ENCODE measurements at places on chromosomes 6 and 20.

- DNase-seq: no peak
Measured at GRCh38 chr6:36691011-36691410, 6.6 kb upstream of the RAB44 start.

- DNase-seq: no peak
Measured at GRCh38 chr20:62944746-62945145, 6.8 kb downstream of the GID8 start.

DNA sequence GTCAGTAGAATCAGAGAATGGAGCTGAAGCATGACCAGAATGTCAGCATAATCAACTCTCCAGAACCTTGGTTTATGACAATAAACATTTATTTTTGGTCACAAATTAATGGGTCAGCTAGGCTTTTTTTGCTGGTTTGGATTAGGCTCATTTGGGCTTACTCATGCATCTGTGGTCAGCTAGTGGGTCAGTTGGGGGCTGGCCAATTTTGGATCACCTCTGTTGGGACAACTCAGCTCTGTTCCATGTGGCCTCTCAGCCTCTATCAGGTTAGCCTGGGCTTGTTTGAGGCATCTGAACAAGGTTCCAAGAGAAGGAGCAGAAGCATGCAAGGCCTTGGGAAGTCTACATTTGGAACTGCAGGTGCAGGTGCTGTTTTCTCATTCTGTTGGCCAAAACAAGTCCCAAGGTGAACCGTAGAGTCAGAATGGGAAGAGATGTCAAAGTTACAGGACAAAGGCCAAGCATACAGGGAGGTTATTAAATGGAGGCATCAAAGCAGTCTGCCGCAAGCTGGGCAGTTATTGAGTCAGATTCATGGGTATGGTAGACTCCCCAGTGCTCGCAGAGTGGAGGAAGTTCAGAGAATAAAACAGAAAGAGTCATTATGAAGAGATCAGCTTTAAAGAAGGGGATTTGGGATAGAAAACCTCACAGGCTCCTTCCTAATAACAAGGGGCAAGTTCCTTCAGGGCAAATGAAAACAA is 173.0 kb downstream of the PLCB4 start:
- no peak for DNase-seq

- DNase-seq: no peak
Measured at GRCh38 chr6:25219917-25220278, 59.3 kb upstream of the CARMIL1 start.

GRCh38 chr20:10857352-10858070 is 183.7 kb upstream of the JAG1 start:
- DNase-seq: no peak

DNA sequence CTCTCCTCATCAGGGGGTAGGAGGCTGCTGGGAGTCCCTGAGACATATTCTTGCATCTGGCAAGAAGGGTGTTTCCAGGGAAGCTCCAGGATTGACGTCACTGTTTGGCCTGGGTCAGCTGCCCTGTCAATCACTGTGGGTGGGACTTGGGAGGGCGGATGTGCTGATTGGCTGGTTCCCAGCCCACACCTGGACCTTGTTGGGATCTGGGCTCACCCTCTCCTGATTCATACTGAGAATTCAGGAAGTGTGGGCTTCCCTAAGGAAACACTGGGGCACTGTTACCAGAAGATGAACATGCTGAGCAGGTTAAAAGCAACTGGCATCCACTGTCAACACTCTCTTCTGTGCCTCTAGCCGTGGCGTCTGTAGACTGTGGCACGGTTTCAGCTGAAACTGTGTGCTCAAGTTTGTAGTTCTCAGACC is 36.5 kb downstream of the CDH26 start:
- DNase-seq: no peak

DNA sequence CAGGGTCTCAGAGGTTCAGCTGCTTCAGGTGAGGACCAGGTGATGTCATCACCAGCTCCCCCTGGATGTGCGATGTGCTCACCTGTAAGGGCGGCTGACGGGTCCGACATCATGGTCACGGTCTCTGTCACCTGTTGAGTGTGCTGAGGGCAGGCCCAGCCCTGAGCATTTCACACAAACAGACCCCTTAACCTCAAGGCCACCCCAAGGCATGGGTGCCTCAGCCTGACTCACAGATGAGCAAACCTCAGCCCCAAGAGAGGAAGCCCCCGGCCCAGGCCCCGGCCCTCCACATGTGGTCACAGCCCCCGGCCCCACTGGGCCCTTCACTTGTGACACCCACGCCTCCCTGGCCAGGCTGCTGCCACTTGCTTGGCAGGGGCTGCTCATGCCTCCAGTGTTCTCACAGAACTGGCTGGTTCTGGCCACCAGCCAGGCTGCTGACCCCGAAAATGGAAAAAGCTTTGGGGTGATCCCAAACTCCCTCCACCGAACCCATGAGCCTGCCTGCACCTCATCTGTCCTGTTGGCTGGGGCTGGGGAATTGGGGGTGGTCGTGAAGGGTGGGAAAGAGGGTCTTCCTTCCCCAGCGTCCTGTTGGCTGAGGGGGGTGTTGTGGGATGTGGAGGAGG is 33.3 kb downstream of the PRR18 start:
- DNase-seq: no peak

GRCh38 chr6:150282806-150283205 is 86.0 kb upstream of the IYD start:
- DNase-seq: no peak

DNA sequence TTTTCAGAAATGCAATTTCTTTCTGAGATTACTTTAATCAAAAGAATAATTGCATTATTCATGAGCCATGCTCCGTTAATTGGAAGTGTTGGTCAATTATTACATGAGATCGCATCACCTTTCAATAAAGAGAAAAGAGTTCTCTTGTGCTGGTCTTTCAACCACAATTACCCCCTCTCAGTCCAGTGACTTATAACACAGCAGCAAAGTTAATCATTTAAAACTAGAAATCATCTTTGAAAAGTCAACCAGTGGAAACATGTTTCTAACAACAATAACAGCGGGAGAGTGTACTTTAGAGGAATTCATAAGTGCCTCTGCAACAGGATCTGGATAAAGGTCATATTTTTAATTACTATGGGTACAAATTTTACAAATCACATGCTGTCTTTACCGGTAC is 384.4 kb upstream of the AGPAT4 start:
- no peak for DNase-seq

DNA sequence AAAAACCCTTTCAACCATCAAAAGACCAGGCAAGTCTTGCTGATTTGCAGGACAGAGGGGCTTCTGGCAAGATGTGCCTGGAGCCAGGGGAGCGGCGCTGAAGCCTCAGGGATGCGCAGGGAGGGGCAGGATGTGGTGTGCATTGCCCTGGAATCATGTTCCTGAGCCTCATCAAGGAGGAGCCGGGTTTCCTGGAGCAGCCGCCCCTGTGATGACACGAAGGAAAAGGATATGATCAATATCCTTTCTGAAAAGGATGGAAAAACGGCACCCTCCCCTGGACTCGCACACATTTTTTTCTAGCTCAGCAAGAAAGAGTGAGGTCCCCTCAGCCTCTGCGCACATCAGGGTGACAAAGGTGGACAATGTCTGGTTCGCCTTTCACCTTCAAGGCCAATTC is 173.1 kb upstream of the SSTR4 start:
- DNase-seq: no peak

DNA sequence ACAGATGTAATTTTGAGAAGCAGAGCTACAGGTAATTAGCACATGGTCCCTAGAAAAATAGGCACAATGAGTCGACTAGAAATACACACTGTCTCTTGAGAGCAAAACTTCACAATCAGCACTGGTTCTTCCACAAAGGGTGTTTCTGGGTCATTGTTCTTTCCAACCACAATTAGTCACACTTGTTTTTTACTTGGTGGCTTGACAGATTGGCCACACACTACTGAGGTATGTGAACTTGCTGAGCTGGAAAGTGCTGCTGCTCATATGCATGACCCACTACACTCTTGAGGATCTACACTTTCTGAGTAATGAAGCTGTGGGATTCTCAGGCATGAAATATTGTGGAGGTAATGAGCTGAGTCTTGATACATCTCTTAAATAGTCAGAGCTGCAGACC is 347.7 kb downstream of the BCKDHB start:
- DNase-seq: no peak

- no peak for DNase-seq
Measured at GRCh38 chr6:122623279-122623678, 13.1 kb downstream of the PKIB start.

- DNase-seq: peak; percentile 53
Measured at GRCh38 chr6:18155864-18156421, 721 bp downstream of the KDM1B start.

DNA sequence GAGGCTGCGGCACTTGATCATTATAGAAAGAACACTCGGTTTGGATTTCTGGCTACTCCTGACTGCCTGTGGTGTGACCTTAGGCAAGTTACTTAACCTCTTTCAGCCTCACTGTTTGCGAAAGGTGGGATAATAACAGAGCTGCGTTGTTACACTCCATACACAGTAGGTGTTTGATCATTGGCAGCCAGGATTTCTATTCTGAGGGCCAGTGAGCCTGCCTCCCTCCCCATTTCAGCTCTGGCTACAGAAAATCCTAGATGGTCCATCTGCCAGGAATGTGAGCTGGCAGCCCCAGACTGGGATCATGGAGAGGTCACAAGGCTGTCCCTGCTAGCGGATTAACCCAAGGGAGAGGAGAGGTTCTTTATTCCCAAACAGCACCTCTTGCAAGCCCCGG is 2.7 kb downstream of the KCNB1 start:
- DNase-seq: no peak

GRCh38 chr6:154625721-154626120 is 107.5 kb upstream of the SCAF8 start:
- no peak for DNase-seq

DNA sequence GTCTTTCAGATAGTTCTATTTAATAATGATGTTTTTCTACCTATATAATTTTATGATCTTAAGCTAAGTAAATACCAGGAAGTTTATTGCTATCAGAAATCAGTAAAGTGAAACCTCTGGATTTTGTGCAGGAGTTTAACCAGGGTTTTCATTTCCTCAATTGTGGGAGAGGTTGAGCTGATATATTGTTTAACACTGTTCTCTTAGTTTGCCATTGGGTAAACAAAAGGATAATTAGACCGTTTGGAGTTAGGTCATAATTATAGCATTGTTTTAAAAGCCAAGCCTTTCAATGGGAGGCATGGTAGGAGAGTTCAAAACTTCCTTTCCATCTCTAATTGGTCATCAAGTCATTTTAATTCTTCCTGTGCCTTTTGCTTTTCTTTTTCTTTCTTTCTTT is 58.7 kb downstream of the STXBP5 start:
- DNase-seq: no peak

DNA sequence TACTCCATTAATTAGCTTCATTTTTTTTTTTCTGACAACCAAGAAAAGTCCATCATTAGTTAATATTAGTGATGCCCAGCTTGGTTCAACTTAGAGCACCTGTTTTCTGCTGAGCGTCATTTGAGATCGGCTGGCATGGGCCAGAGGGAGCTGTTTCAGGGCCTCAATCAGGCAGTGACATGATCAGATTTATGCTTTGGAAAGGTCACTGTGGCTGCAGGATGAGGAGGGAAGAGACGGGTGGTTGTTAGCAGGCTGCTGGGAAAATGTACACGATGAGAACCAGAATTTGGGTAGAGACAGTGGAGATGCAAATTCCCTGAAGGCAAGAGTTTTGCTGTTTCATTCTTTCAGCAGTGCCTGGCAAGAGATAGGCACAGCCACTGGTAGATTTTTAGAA is 4.4 kb upstream of the STX16 start:
- no peak for DNase-seq

DNA sequence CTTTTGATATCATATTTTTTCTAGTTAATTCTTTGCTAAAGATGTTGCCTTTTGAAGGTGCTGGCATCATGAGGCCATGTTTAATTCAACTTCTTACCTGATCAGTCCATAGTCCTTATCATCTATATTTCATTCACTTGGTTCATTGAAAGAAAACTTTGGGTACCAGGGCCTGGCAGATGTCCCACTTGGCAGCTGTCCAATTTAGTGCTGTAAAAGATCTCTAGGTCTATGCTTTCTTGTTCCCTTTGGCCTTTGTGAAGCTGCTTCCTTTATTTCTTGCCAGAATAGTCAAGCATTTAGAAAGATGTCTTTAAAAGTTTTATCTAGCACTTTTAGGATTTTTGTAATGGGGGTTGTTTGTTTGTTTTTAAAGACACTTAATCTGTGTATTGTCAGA is 61.7 kb upstream of the EYA4 start:
- no peak for DNase-seq

- no peak for DNase-seq
Measured at GRCh38 chr6:20911712-20912111, 377.5 kb downstream of the CDKAL1 start.

- DNase-seq: no peak
Measured at GRCh38 chr20:52684176-52684575, 288.0 kb upstream of the TSHZ2 start.

- DNase-seq: peak; percentile 8
Measured at GRCh38 chr6:169828176-169828575, 76.8 kb downstream of the ERMARD start.

DNA sequence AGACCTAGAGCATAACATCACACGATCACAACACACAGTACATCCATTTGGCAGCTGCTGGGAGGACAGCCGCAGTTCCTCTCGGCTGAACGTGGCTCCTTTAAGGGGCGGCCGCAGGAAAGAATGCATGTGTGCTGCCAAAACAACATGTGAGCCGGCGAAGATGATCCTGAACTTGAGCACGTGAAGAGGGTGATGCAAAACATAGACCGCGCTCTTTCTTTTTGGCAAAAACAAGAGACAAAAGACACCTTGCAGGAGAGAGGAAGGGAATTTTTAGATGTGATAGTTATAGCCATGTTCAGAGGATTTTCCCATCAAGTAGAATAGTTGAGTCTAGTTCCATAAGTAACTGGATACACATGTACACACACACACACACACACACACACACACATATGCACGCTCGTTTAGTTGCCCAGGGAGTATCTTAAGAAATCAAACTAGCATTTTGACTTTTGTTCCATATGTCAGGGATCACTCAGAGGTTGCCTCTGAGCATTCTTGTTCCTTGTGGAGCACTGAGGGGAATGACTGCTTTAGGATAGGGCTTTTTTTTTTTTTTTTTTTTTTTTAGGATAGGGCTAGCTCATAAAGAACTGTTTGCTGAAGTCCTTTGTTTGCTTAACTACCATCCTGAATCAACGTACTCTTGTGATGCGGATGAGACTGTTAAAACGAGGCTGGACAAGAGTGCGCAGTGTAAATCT is 21.7 kb upstream of the RANBP9 start:
- no peak for DNase-seq
